Left lung (tissue), 14 donors: ENCODE measurements at places on chromosomes 1 and 21. TPM values are rescaled to one million over a fixed set of nuclear protein-coding genes. Genes with fewer than 3 reads are reported as not detected.

GRCh38 chr1:69697340-69697739 lies 129.6 kb downstream of the LRRC7 start:
- no peak for DNase-seq

- DNase-seq = no peak
Measured at GRCh38 chr1:184215274-184215925, 163.9 kb downstream of the TSEN15 start.

DNA sequence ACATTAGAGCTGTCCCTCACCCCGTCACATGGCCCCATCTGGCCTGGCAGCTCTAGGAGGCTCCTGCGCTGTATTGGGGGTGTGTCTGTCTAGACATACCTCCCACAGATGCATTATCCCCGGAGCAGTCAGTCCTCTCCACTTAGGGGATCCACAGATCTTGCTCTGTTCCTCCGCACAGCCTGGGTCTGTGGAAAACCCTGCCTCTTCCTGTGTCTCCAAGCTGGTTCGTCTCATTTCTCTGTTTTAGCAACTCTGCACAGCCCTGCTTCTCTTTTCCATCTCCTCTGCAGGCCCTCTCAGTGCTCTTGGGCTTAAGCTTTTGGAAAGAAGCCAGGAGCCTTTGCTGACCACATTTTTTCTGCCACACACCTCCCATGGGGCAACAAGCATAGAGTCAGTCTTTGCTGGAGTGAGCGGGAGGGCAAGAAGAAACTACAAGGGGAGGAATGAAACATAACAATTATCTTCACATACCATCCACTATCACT lies 241.5 kb downstream of the FOXD2 start:
- DNase-seq = no peak

GRCh38 chr1:99969260-99969728 lies 502 bp upstream of the SLC35A3 start:
- no peak for DNase-seq

The ARMH1 gene
- total RNA-seq = 6.4 TPM
